ENCODE measurements at places on chromosomes 7 and 10. TPM values are rescaled to one million over a fixed set of nuclear protein-coding genes. Genes with fewer than 3 reads are reported as not detected.

Gene ASB10
- not detected for total RNA-seq

Gene TFPI2
- total RNA-seq: 4.0 TPM

Gene PIP
- not detected for total RNA-seq

Gene JAKMIP3
- total RNA-seq: 1.1 TPM

Gene ANKRD30A
- not detected for total RNA-seq

Gene ZNF25
- 9.4 TPM for total RNA-seq

Gene ICA1
- 26.4 TPM for total RNA-seq

Gene HOXA10
- 0.12 TPM for total RNA-seq

Gene TMEM213
- 0.12 TPM for total RNA-seq

Gene YKT6
- 58.6 TPM for total RNA-seq

Gene PTTG1IP2
- total RNA-seq: not detected

Gene SUMF2
- total RNA-seq: 245 TPM

Gene LRRD1
- not detected for total RNA-seq

Gene ADAM22
- 1.8 TPM for total RNA-seq

Gene GNA12
- total RNA-seq: 48.5 TPM

Gene ELOVL3
- not detected for total RNA-seq

Gene RPP38
- 15.4 TPM for total RNA-seq

Gene ZNF488
- total RNA-seq: 1.8 TPM

Gene PPP1R9A
- total RNA-seq: 30.5 TPM

Gene GJD4
- not detected for total RNA-seq

Gene WEE2
- total RNA-seq: not detected

Gene EPO
- not detected for total RNA-seq

Gene MUC3A
- 230 TPM for total RNA-seq

Gene CHAT
- total RNA-seq: 0.86 TPM

Gene NYAP1
- 1.2 TPM for total RNA-seq

Gene DNAH11
- 0.12 TPM for total RNA-seq

Gene SND1
- total RNA-seq: 136 TPM

Gene VWC2
- total RNA-seq: 0.23 TPM

Gene SEMA3E
- total RNA-seq: 19.8 TPM

Gene SNCG
- 15.8 TPM for total RNA-seq

Gene THNSL1
- 7.4 TPM for total RNA-seq

Gene SMIM30
- 43.3 TPM for total RNA-seq

Gene CPA2
- 3.3 TPM for total RNA-seq

Gene ZNF117
- 31.6 TPM for total RNA-seq

Gene RET
- total RNA-seq: 1.6 TPM

Gene CFAP46
- 1.0 TPM for total RNA-seq

Gene SLIT1
- total RNA-seq: 0.40 TPM

Gene NCF1
- 6.8 TPM for total RNA-seq

Gene VGF
- total RNA-seq: 0.29 TPM

Gene RTKN2
- total RNA-seq: 0.26 TPM

Gene DCLRE1C
- total RNA-seq: 12.0 TPM

Gene IFT22
- 36.5 TPM for total RNA-seq

Gene TACC2
- 92.5 TPM for total RNA-seq

Gene EPHA1
- 38.0 TPM for total RNA-seq

Gene IL2RA
- 1.4 TPM for total RNA-seq

Gene LIPF
- total RNA-seq: not detected

Gene DGKI
- total RNA-seq: 3.1 TPM

Gene SLC26A5
- total RNA-seq: 0.23 TPM

Gene PNLIPRP1
- 2.1 TPM for total RNA-seq

Gene ZFAND4
- 17.2 TPM for total RNA-seq

Gene PITX3
- not detected for total RNA-seq

Gene CACNA2D1
- 17.2 TPM for total RNA-seq

Gene PTPRZ1
- total RNA-seq: 2.2 TPM

Gene AZGP1
- total RNA-seq: 104 TPM
